ENCODE measurements at places on chromosomes 5 and 9.

DNA sequence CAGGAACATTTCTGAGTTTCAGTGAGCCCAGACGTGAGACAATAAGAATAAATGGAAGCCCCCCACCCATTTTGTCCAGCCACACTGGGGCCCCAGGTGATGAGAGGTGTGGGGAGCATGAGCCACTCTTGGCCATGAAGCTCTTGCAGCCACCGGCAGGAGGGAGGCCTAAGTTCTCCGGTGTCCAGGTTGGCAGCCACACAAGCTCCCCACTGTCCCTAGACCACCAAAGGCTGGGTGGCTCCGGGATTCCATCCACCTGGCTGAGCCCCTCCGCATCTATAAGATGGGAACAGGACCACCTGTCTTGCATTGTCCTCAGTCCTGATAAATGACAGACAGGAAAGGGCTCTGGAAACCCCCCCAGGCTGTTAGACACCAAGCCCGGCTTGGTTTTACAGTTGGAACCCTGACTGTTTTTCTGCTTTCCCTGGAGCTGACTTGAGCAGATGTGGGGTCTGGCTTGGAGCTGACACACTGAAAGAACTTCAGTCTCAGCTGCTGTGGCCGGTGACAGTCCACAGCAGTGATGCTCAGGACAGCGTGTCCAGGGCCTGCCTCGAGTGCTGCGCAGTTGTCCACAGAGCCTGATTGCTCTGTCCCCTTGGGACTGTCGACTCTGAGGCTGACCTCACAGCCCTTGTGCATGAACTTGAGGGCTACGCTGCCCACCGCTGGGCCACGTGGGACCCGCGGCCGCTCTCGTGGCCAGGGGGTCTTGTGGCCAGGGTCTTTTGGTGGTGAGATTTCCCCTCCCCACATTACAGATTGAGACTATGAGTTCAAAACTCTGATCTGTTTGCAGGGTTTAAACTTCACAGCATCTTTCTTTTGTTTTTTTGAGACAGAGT lies 74.8 kb downstream of the PSMB7 start:
- DNase-seq, result no peak

DNA sequence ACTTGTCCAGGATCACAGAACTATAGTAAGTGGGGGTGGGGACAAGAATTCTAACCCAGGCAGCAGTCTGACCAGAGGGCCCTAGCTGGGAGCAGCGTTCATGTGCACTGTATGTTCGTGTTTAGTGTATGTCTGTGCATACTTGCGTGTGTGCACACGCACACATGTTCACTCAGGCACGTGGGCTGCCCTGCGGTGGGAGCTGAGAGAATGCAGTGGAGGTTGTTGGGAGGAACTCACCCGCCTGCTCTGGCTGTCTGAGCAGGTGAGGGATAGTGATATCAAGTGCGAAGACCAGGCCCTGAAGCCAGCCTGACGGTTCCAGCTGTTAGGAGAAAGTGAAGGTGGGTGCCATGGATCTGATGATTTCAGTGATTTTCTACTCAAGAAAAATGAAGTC lies 942 bp downstream of the DCANP1 start:
- no peak for DNase-seq

DNA sequence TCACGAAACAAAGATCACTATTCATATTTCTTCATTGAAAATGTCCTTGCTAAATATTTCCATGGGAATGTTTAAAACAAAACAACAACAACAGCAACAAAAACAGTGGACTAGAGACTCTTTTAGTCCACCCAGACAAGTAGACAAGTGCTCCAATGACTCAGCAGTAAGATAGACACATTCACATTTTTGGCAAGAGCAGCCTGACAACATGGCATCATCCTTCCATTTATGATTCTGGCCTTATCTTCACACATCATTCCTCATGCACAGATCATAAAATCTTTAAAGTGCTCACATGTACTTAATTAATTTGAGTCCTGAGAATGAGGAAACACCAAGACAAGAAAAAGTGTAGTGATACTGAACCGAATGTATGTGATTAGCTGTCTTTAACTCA lies 132.6 kb upstream of the PDE4D start:
- DNase-seq, result no peak

DNA sequence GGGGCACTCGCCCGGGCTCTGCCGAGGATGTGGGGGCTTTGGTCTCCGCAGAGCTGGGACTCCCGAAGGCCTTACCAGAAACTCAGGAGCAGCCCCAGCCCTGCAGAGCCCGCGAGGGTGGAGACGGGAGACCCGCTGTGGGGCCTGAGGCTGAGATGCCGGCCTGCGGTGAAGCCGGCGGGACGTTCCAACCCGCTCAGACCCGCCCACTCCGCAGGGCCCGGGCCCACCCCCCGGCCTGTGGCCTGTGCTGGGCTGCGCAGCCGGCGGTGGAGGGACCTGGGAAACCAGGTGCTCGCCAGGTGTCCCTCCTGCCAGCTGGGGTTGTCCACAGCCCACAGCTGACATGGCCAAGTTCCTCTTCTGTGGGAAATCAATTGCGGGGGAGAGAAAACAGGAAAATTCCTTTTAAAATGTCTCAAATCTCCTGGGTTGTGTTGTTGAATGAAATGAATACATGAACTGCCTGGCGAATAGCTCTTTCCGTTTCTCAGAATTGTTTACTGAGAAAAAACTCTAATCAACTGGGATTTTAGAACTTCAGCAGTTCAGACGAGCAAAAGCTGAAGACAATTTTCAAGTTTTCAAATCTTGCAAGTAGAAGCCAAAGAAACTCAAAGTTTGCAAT lies 49.0 kb upstream of the IRX4 start:
- no peak for DNase-seq

- DNase-seq, result no peak
Measured at GRCh38 chr5:82327941-82328340, 49.8 kb upstream of the RPS23 start.

DNA sequence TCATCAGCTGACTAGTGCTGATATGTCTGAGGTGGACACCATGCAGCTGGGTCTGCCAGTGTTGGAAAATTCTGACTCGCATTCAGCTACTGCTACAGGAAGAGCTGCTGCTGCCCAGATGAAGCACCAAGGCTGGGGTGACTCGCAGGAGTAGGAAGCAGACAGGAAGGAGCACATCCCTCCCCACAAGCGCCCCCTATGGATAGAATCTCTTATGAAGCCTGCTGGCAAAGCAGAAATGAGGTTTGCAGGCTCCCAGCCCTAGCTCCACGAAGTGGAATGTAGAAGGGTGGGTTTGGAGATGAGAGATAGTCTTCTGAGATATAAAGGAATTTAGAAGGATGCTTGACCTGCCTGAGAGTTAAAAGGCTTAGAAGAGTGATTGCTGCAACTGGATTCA lies 443.0 kb downstream of the ACTL7B start:
- DNase-seq, result no peak

- no peak for DNase-seq
Measured at GRCh38 chr9:30522061-30522460, 1862.4 kb upstream of the ACO1 start.

GRCh38 chr5:14266171-14266570 lies 123.0 kb downstream of the TRIO start:
- DNase-seq, result no peak

DNA sequence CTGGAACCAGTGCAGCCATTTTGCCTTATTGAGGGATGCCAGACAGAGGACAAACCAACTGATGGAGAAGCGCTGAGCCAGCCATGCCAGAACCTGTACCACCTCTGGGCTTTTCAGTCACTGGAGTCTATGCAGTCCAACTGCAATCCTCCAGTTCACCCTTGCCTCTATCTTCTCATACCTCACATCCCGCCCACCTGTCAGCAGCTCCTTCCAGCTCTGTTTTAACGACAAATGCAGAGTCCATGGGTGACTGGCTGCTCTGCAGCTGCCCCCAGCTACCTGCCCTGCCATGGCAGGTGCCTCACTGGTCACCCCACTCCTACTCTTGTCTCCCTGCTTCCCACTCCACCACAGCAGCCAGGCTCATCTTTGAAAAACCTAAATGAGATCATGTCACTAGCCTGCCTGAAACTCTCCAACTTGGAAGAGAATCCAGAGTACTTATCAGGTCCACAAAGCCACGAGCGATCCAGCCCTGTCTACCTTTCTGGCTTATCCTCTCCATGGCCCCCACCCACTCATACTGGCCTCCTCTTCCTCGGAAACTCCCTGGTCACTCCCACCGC lies 14.0 kb upstream of the ACSL6 start:
- no peak for DNase-seq
